AG04450 (cell line): ENCODE measurements at places on chromosomes 2 and 18. TPM values are rescaled to one million over a fixed set of nuclear protein-coding genes. Genes with fewer than 3 reads are reported as not detected.

The SRD5A2 gene
- polyA plus RNA-seq, result not detected in 2 replicates

The KCNE4 gene
- polyA plus RNA-seq, result 10.6 and 12.5 TPM in 2 replicates

The RAB11FIP5 gene
- 29.6 and 37.5 TPM in 2 replicates for polyA plus RNA-seq

The ASB18 gene
- polyA plus RNA-seq, result not detected in 2 replicates

The TBR1 gene
- not detected in 2 replicates for polyA plus RNA-seq

The KCNG2 gene
- polyA plus RNA-seq, result 0.38 and 0.57 TPM in 2 replicates

The RTP5 gene
- polyA plus RNA-seq, result not detected in 2 replicates

The FEV gene
- not detected in 2 replicates for polyA plus RNA-seq

The FAM161A gene
- polyA plus RNA-seq, result 1.1 and 1.6 TPM in 2 replicates

The VWA3B gene
- not detected in 2 replicates for polyA plus RNA-seq

The SMAD7 gene
- polyA plus RNA-seq, result 7.4 and 8.0 TPM in 2 replicates

The RAB6C gene
- not detected in 2 replicates for polyA plus RNA-seq

The ZNF236 gene
- polyA plus RNA-seq, result 5.3 and 5.5 TPM in 2 replicates

The NEURL3 gene
- polyA plus RNA-seq, result not detected in 2 replicates

The RUFY4 gene
- polyA plus RNA-seq, result not detected in 2 replicates

The ALS2 gene
- polyA plus RNA-seq, result 21.9 and 23.5 TPM in 2 replicates

The PLGLB1 gene
- polyA plus RNA-seq, result 0.56 and 0.79 TPM in 2 replicates

The CRYBA2 gene
- 0.19 TPM in 1 of 2 replicates, not detected in the other for polyA plus RNA-seq

The KLF7 gene
- polyA plus RNA-seq, result 22.1 and 22.4 TPM in 2 replicates

The MFSD2B gene
- 0.05 TPM in 1 of 2 replicates, not detected in the other for polyA plus RNA-seq

The ADD2 gene
- polyA plus RNA-seq, result 0.12 TPM in 1 of 2 replicates, not detected in the other

The CEP76 gene
- 5.6 and 7.6 TPM in 2 replicates for polyA plus RNA-seq

The FAM237A gene
- not detected in 2 replicates for polyA plus RNA-seq

The ACOXL gene
- not detected in 2 replicates for polyA plus RNA-seq

The UNC80 gene
- not detected in 2 replicates for polyA plus RNA-seq

The UGT1A9 gene
- not detected in 2 replicates for polyA plus RNA-seq

The ANKRD30B gene
- polyA plus RNA-seq, result not detected in 2 replicates

The PTPRM gene
- polyA plus RNA-seq, result 81.1 and 81.5 TPM in 2 replicates

The SKOR2 gene
- not detected in 2 replicates for polyA plus RNA-seq

The CIB4 gene
- not detected in 2 replicates for polyA plus RNA-seq

The NT5DC4 gene
- polyA plus RNA-seq, result not detected in 2 replicates

The PLGLB2 gene
- polyA plus RNA-seq, result 2.9 and 4.5 TPM in 2 replicates

The IL36G gene
- polyA plus RNA-seq, result not detected in 2 replicates

The WDR7 gene
- polyA plus RNA-seq, result 8.1 and 9.8 TPM in 2 replicates
